ENCODE measurements at places on chromosomes 13 and 19.

DNA sequence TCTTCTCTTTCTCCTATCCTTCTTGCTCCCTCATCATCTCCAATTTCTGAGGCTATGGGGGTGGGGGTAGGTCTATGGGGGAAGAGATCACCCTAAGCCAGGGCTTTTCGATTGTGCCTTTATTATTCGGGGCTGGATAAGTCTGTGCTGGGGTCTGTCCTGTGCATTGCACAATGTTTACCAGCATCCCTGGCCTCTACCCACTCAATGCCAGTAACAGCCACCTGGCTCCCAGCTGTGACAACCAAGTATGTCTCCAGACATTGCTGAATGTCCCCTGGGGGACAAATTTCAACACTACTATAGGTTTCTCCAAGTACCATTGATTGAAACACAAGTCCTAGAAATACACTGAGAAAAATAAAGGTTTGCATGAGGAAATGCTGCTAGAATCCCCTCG lies 13.2 kb downstream of the CBY2 start:
- DNase-seq: no peak

DNA sequence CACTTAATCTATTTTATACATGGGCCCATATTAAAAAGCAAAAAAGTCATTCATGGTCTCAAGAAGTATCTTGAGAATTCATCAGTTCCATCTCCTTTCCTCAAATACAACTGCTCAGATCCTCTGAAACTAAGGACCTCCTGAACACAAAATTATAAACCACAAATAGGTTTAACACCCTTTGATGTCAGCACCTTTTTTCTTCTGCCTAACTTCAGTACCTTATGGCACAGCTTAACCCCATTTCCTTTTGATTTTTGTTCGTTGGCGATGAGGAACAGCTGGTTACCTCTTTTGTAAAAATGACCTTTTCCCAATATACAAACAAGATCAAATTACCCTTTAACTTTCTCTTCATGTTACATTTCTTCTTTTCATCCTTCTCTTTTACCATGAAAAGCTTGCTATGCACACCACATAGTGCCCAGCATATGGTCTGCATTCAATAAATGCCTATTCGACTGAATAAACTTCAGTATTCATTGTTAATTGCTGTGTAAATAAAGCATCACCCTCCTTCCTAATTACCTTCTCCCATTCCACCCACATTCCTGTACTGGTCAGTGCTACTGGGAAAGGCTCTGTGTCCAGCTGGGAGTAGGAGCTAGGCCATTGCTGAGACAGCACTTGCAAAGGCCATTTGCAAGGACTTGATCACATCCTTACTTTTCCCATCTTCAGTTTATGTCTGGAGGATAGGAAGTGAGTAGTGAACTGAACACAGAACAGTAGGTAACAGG lies 317.9 kb downstream of the SHISA2 start:
- DNase-seq: no peak

DNA sequence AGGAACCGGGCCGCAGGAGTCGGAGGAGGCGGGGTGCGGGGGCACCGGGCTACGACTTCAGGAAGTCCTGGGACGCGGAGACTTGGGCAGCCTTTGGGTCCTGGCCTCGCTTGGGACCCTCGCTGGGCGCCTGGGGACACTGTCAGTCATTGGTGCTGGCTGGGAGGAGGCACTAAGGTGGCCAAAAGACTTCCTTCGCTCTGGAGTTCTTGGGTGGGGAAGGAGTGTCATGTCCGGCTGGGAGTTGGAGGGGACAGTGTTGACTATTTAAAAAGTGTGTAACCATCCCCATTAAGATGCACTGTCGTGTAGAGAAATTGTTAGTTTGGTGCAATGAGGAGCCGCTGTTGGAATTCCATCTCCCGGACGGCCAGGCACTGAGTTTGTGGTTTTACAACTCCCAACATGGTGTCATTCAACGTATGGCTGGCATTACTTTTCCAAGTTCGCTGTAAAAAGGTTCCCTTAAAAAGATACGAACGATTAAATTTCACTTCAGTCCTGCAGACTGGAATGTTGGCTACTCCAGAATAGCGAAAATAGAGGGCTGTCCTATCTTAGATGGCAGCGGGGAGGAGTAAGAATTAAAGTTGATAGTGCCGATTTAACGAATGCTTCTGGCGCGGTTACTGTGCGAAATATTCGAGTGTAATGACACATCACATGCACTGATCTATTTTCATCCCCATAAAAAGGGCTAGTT lies 776 bp downstream of the DNAJC3 start:
- peak; percentile 2 for DNase-seq

DNA sequence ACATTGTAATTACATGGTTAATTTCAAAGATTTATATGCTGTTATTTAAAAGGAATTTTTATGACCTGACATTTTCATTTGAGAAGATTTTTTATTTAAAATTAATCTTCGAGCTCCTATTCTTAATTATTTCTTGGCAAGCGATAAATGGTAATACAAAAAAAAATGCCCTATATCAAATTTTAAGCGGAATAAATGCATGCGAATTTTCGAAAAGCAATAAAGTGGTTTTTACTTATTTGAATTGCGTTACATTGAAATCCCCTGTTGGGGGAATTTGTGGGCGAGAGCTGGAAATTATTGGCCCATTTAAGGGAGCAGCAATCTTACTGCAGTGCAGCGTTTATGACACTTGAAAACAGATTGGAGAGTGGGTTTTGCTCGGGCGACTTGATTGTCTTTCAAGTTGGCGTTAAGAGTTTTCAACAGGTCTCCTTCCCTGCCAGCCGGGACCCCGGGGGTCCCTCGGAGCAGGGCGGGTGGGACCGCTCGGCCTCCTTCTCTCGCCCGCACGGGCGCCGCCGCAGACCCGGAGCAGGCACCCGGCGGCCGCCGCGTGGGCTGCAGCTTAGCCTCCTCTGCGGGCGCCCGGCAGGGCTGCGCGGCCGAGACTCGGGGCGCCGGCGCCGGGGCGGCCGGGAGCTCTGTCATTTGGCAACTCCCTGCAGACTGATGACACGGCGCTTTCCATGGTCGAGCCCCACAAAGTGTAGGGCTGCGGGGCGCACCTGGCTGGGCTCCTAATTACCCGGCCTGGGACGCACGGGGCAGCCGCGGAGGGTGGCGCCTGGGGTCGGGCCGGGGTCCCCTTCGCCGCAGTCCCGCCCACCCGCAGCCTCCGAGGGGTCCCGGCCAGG lies 255.1 kb upstream of the SOX21 start:
- no peak for DNase-seq

DNA sequence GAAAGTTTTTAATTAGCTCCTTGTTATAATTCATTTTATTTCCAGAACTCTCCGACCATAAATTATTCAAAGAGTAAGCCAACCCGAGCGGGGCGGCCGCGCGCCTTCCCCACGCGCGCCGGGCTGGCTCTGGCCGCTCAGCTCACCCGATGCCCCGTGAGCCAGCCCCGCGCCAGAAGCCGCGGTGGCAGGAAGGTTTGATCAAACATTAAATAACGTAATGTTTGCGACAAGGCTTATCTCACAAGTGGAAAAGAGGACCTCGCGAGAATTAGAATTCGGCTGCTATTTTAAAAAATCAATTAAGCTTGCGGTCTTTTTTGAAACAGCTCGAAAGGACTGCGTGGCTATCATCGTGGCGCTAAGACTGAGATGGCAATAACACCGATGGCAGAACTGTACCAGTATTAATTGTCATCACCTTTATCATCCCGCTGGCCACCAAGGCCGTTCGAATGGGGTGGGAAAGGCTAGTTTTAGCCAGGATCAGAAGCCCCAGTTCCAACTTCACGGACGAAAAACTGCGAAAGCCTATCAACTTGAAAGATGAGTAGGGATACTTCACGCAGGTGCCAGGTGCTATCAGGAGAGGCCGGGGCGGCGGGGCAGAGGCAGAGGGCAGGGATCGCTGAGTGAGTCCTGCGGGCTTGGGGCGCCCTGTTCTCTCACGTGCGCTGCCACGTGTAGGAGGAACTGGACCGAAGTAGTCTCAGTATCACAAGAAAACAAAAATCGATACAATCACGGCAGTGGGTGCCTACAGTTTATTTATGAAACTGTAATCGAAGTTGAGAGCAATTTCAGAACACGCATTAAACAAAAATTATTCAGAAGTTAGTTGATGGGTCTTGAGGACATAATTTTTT lies 6.4 kb downstream of the POU4F1 start:
- no peak for DNase-seq

DNA sequence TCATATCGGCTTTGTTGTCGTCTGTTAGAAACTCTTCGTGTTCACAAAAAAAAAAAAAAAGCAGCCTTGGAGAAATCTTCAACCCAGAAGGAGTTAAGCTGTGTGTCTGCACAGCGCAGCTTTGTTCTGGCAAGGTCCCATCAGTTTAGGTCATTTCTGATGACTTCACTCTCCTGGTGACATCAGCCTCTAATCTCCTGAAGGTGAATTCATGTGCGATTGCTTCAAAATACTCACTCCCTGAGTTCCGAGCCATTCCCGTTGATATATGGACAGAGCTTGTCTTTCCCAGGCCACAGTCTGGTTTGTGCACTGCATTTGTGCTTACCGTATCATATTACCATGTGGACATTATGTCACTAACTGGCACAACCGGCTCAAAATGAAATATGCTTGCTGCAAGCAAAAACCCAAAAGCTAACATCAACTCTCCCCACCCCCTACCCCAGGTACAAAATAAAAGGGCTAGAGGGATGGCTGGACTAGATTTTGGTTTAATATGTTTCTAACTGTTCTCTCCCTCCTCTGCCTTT lies 342.4 kb downstream of the KCNRG start:
- no peak for DNase-seq

DNA sequence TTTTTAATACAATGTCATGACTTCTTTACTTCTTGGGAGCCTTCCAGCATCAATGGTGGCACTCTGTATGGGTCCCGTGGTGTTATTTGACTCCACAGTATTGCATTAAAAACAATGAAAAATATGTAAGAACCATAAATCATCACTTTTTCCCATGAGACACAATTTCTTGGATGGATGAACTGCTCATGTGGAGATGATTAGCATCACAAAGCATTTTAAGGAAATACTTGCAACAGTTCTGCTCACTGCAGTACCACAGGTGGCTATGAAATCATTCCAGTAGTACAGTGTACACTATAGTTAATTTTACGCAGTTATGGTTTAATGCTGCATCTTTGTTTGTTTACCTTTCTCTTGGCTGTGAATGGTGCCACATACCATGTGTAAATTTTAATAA lies 37.2 kb upstream of the C1QTNF9B start:
- no peak for DNase-seq
